ENCODE measurements at places on chromosomes 12 and 14.

GRCh38 chr14:61416591-61416990 lies 95.2 kb downstream of the PRKCH start:
- no peak for DNase-seq

DNA sequence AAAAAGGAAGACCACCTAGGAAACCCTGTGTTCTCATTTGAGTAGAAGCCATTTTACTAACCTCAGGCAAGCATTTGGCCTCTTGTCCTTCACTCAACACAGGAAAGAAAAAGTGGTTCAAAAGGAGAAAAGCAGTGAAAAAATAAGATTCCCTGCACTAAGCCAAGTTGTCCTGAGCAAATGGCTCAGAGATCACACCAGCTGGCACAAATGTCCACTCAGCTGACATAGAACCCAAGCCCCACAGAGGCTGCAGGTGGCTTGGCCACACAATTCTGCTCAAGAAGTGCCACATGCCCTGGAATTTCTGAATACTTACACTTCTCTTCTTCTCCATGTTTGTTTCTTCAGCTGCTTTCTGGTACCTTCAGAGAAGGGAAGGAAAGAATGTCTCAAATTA lies 52.0 kb downstream of the LIMA1 start:
- DNase-seq = no peak

- DNase-seq = peak; percentile 39
Observed at GRCh38 chr12:113130457-113131135, 5.0 kb downstream of the RASAL1 start.

- DNase-seq = peak; percentile 85
Observed at GRCh38 chr12:262817-263216, at the start of gene SLC6A13. TSS of gene SLC6A13 (minus strand) at chr12:262836. CDS start at chr12:260052, 2,784 bp downstream.

DNA sequence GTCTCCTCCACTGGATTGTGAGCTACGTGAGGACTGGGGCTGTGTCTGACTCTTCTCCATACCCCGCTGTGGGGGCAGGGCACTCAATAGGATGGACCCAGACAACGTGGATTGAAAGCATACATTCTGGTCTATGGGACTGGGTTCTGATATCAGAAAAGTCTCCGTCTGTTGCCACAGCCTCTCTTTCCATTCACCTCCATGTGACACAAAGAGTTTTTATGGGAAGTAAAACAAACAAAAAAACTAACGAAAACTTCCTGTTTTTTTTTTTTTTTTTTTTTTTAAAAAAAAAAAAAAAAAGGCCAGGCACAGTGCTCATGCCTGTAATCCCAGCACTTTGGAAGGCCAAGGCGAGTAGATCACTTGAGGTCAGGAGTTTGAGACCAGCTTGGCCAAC lies 44.7 kb downstream of the SLC8A3 start:
- no peak for DNase-seq

DNA sequence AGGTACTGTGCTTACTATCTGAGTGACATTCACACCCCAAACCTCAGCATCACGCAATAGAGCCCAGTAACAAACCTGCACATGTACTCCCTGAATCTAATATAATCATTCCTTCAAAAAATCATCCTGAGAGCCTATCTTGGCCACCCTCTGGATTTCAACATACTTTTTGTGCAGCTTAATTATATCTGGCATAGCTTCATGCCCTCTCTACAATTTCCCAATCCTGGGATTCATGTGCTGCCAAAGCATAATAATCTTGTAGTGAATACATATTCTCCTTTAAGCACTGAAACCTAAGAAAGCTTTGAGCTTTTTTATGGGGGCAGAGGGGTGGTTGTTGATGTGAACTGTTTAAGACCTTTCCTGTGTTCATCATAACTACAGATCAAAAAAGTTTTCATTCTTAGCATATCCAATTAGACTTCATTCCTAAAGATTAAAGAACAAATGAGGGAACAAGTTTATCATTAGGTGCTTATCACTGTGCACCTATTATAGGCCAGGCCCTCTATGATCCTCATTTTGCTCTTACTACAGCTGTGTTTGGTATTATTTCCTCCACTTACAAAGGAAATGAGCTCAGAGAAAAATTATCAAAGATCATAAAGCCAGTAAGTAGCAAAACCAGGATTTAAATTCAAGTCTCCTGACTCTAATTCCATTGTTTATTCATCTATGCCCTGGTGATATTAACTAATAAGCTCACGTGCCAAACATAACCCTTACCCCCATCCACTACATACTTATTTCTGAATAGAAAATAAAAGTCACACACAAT lies 51.2 kb downstream of the SINHCAF start:
- no peak for DNase-seq

DNA sequence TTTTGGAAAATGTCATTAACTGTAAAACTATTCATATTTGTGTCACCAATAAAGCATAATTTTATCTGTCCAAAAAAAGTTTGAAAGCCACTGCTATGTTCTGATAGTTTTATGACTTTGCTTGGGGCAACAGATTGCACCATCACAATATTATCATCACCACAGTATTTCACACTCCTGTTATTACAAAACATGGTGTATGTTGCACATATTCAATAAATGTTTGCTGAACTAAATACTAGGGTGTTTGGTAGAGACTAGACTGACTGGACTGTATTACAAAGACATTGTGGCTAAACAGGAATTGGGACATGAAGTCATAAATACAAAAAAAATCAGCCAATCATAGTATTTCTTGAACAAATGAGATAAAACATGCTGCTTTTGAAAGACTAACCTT lies 55.1 kb downstream of the PAWR start:
- DNase-seq = no peak

All from left kidney (tissue), 8 donors.